NCI-H345 (cell line): ENCODE measurements at places on chromosomes 7 and 10.
A peak's percentile ranks its signal among the peaks of the same experiment; 100 is the strongest.

DNA sequence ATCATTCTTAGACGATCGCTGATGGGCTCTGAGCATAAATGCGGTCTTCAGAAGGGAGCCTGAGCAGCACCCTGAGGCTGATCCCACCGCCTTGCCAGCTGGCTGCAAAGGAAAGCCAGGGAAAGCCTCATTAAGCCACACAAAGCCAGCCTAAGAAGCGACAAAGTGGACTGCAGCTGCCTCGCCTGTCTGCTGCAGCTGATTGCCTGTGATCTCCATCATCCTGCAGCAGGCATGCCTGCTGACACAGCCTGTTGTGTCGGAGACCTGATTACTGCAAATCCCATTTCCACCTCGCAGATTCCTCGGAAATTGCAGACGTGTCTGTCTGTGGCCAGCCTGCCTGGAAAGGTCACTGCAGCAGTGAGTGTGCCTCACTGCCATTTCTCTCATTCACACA, 1087.0 kb upstream of the AUTS2 start:
- DNase-seq = peak; percentile 5

DNA sequence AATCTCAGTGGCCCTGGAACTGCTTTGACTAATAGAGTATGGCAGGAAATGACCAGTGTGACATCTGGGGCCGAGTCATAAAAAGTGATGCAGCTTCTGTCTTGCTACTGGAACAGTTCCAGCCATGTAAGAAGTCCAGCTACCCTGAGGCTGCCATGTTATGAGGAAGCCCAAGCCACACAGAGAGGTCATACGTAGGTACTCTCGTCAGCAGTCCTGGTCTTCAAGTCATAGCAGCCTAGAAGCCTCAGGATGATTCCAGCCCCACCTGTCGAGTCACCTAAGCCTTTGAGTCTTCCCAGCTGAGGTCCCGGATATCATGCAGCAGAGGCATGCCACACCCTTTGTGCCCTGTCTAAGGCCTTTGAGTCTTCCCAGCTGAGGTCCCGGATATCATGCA, 92.1 kb downstream of the PPP1R3C start:
- no peak for DNase-seq

- DNase-seq = peak; percentile 70
Measured at GRCh38 chr10:98045785-98046389, 15.5 kb upstream of the CRTAC1 start.

- DNase-seq = no peak
Measured at GRCh38 chr7:1557771-1558170, 1.8 kb upstream of the TMEM184A start.

GRCh38 chr7:119572132-119572531, 700.8 kb upstream of the KCND2 start:
- DNase-seq = no peak

DNA sequence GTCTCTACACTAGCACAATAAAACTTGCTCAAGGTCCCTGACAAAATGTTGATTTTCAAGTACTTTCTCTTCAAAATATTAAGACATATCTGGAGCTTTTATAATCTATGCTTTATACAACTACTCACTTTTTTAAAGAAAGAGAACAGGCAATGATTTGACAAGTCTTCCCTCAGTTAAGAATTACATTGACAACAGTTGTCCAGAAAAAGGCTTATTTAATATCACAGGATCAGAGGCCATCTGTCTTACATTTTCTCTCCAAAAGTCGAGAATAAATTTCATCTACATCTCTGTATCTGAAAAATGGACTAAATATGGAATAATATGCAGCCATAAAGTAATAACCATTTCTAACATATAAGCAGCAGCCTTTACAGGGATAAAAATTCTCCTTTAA, 8.2 kb upstream of the RNF148 start:
- no peak for DNase-seq

DNA sequence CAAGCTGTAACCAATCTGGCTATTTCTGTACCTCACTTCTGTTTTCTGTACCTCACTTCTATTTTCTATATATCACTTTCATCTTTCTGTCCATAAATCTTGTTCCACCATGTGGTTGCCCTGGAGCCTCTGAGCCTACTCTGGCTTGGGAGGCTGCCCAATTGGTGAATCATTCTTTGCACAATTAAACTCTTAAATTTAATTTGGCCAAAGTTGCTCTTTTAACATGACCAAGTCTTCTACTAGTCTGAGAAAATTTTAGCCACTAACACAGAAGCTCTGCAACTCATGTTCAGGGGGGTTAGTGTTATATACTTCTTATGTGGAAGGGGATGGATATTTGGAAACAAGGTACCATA, 503.5 kb downstream of the KIF20B start:
- no peak for DNase-seq

DNA sequence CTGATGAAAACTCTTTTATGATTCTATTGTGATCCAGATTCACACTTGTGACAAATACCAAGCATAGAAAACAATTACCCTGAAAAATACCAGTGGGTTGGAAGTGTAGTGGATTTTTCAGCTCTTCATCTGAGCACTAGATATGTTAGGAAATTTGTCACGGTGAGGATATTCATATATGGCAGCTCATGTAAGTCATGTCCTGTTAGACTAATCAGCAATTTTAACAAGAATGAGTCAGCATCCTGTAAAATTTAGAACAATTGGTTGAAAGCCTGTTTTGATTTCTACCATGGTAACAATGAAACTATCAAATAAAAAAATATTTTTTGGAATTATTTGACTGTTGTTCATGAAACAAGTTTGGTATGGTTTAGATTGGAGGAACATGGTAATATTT, 334.3 kb downstream of the CACNA2D1 start:
- DNase-seq = no peak

GRCh38 chr10:104264783-104265182, 4.2 kb upstream of the GSTO2 start:
- no peak for DNase-seq

GRCh38 chr7:48962821-48963505, 38.6 kb downstream of the CDC14C start:
- peak; percentile 19 for DNase-seq

DNA sequence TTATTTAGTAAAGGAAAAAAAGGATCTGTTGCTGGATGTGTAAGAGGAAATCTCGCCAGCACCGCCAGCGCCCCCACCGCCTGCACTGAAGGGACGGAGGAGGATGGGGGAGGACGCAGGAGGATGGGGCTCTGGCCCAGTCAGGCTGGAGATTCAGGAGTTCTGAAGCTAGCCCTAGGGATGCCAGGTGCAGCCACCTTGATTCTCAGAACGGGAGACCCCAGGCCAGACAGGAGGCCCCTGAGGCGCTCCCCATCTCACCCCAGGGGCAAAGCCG, 1.3 kb downstream of the CAMK2B start:
- DNase-seq = no peak

DNA sequence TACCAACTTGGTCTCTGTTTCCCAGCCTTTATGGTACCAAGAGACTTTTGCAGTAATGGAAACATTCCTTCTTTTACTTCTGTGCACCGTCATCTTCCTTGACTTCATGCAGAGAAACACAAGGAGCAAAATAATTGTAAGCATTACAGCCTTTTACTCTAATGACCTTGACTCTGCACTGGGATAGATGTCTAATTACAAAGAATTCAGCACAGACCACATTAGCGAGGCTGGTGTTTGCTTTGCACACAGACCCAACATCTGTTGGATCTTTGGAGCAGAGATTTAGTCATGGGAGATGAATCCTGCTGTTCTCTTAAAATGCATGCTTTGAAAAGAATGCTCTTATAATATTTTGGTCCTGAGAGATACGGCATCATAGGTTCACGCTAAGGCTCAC, 261.6 kb downstream of the TWIST1 start:
- DNase-seq = no peak

- DNase-seq = no peak
Measured at GRCh38 chr7:130273081-130273932, 6.6 kb downstream of the CPA2 start.

- DNase-seq = no peak
Measured at GRCh38 chr7:94243066-94243711, 151.5 kb upstream of the COL1A2 start.
